Stimulated activated CD4-positive, alpha-beta T cell treated with anti-CD3 and anti-CD28 coated beads, Interleukin-15, amount 100 ng/mL, for 1 hour (primary cell): ENCODE measurements at places on chromosomes 2 and 18.

GRCh38 chr18:50451100-50451842, 76.4 kb downstream of the SKA1 start:
- DNase-seq = no peak

DNA sequence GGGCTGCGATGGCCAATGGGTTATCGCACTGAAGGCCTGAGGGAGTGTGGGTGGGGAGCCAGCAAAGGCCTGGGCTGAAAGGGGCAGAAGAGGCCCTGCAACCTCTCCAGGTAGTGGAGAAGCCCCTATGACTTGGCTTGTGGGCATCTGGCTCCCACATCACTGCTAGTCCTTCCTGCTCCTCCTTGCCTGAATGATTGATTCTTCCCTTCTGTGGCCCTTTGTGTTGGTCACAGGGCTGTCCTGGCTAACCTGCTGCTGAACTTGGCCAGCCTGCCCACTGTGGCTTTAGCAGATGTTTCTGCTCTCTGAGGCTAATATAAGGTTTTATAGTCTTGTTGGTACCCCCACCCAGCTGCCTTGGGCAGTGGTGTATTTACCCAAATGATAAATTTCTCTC, 136.2 kb upstream of the ALPP start:
- no peak for DNase-seq

- DNase-seq = no peak
These were observed 72.4 kb upstream of the ATP5MC3 start for GRCh38 chr2:175253871-175254270.

DNA sequence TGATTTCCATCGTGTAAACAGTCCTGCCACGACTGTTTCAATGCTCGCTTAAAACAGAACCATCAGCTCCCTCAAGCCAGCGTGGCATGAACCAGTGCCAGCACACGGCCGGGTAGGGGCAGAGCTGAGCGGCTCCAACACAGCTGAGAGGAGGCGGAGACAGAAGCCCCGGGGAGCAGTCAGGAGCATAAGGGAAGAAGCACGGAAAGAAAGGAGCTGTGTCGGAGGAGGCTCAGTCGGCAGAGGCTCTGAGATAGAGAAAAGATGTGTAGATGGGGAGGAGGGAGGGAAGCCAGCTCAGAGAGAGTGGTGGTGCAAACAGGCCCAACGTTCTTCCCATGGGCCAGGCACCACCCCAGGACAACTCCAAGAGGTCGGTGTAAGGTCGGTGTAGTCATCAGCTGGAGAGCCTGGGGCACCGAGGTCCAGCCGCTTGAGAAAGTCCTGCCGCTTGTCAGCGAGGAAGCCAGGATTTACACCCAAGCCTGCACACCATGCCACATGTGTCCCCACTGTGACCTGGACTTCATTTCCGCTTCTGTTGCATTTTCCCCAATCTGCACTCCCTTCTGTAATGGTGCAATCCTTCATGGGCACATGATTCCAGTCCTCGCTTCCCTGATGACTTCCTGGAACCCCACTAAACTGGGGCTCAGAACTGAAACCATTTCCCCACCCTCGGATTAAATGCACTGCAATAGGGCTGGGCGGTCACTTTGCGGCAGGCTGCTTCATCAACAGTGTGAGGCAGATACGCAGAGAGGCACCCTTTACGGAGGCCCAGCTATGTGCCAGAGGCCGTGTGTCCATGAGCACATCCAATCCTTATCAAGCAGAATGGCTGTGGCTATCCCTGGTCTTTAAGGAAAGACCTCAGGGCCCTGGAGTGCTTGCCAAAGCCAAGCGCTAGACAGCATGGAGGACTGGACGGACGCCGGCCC, 43.5 kb downstream of the CYP27C1 start:
- no peak for DNase-seq

DNA sequence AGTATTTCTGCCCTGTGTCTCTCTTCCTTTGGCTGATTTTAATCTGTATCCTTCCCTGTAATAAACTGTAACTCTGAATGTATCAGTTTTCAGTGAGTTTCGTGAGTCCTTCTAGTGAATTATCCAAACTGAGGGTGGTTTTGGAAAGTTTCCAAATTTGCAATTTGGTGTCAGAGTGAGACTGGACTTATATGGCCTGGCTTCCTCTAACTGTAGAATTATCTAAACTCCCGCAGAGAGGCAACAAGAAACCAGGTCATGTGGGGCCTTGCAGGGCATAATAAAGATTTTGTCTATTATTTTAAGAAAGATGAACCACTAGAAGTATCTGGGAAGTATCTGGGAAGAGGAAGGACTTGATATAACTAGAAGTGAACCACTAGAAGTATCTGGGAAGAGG, 95.3 kb upstream of the RNF152 start:
- no peak for DNase-seq

DNA sequence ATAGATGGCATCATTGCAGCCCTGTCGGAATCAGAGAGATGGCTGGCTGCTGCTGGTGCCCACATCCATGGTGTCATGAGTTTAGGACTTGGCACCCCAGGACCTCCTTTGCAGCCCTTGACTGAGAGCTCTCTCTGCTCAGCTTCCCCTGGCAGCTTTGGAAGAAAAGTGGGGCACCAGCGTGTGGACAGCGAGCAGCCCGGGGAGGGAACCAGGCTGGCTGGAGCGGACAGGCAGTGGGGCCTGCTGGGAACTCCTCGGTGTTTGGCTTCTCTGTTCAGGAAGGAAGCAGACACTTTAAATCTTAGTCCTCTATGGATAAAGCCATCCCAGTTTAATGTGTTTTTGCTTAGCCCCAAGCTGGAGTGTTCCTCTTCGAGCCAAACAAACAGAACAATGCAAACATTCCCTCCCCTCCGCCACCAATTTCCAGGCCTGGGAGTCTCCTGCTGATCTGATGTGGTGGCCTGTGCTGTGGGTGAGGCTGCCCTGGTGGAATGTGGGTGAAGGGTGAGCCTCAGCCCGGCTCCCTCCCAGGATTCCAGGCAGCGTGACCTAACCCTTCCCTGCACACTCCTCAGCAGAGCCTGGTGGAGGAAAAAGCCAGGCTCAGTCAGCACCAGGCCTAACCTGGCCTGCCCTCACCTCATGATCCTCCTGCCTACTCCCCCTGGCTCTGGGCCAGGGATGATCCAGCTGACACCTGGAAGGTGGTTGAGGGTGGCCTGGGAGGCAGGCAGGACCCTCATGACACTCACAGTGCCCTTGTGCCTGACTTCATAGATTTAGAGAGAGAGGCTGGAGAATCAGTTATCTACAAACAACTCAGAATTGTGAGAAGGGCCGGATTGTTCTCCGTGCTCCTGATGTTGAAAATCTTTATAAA, 21.6 kb upstream of the ITGB6 start:
- no peak for DNase-seq

DNA sequence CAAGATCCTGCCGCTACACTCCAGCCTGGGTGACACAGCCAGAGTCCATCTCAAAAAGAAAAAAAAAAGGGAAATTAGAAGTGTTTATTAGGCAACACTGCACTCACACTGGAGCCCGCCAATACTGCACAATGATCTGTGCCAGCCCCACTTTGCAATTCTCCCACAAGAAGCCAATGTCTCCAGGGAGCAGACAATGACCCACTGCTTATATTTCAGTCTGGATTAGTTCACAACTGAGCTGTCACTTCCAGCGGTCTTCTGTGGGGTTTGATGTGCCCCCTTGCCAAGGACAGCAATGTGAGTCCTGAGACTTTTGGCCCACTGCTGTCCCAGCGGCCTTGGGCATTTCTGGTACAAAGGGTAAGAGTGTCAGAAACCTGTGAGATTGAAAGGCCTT, 85.6 kb upstream of the PPM1B start:
- DNase-seq = no peak

- no peak for DNase-seq
These were observed 10.7 kb downstream of the KIF3C start for GRCh38 chr2:25971596-25971995.

DNA sequence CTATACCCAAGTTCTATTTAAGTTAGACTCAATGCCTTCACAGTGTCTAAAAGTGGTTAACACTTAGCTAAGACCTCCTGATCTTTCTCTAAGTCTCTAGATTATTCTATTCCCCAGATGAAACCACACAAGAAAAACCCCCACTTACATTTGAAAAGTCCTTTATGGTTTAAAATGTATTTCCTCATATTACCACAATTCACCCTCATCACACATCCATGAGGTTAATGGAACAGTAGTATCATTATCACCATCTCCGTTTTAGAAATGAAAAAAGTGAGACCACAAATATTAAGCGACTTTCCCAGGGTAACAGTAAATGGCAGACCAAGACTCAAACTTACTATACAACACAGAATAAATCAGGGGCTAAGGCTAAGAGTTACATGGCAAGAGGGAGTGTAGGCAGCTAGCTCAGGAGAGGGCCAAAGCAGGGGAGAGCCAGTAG, 28.6 kb downstream of the EPG5 start:
- no peak for DNase-seq

DNA sequence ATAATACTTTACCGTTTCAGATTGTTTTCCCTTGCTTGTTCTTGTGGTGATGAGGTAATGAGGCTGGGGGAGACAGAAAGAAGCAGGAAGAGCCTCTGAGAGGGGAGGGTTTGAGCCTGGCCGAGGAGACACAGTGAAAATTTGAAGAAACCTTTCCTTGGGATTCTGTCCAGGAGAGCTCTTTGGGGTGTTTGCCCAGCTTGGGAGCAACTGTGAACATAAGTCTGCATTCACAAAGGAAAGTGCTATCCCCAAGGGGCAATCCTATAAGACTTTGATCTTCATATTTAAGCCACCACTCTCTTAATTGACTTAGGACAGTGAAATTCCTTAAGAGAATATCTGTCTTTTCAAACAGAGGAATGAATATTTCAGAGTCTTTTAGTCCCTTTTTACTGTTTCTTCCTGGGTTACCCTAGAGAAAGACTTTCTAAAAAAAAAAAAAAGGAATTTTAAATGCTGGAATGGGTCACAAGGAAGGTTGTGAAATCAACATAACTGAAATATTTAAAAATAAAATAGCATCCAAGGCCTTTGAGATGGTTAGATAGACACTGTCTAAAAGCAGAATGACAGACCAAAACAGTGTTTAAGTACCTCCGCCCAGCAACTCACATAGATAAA, 52.5 kb upstream of the STAM2 start:
- no peak for DNase-seq

GRCh38 chr2:98869272-98869641, 66.8 kb downstream of the CRACDL start:
- DNase-seq = no peak

DNA sequence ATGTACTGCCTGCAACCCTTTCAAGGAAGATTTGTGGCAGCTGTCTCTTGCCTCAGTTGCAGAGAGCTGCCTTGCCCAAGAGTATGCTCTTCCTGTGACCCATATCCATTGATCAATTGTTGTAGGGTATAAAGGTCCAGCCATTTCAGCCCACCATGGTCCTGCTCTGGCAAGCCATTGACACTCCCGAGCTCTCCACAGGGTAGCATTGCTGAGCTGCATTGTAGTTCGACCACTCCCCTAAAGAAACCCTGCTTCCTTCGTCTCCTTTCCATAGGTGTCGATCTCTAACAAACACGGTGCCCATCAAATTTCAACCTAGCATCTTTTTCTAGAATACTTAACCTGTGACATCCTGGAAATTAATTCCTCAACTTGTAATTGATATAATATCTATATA, 104.9 kb upstream of the NDUFV2 start:
- DNase-seq = no peak

- DNase-seq = no peak
These were observed 23.1 kb downstream of the CYP27C1 start for GRCh38 chr2:127196998-127197397.

GRCh38 chr2:26414311-26414710, 12.6 kb downstream of the DRC1 start:
- DNase-seq = no peak

DNA sequence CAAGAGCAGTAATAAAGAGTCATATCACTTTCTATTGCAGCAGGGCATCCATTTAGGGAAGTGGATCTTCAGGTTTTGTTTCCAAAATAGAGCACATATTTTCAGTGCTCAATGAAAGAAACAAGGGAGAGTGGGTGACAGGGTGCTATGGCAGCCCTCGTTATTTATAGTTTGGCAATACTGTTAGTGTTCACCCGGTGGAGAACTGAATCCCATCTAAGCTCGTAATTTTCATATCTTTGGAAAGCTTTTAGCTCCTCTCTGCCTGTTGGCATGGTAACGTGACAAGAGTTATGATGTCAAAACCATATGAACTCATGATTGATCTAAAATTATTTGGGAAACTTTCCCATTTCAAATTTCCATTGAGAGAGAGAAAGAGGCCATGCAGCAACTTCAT, 331.9 kb downstream of the LRRTM1 start:
- DNase-seq = no peak

DNA sequence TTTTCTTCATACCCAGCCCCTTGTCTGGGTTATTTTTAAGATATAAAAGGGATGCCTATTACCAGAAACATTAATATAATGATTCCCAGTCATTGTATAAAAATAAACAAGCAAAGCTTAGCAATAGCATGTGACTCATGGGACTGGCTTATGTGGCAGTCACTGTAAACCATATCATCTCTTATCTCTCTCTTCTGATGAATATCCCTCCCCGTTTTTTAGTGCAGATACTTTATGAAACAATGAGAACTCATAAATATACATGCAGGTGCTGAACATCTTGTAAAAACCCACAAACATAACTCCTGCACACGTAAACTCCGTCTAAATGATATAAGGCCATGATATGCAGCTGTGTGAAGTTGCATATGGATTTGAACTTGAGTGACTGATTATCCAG, 154.9 kb downstream of the MGAT5 start:
- no peak for DNase-seq

DNA sequence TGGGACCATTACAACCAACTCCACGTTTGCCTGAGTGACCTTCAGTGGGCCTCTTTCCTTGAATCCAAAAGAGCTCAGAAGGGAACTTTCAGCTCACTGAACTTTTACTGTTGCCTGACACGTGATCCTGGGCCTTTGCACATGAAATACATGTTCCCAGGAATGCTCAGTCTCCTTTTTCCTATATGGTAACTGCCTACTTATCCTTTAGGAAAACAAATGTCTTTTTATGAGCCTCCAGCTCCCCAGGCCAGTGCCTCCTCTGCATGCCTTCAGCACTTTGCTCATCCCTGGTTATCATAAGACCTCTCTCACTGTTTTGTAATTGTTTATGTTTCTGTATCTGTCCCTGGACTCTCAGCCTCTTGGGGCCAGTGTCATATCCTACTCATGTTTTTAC, 5.1 kb downstream of the PLA2R1 start:
- no peak for DNase-seq

DNA sequence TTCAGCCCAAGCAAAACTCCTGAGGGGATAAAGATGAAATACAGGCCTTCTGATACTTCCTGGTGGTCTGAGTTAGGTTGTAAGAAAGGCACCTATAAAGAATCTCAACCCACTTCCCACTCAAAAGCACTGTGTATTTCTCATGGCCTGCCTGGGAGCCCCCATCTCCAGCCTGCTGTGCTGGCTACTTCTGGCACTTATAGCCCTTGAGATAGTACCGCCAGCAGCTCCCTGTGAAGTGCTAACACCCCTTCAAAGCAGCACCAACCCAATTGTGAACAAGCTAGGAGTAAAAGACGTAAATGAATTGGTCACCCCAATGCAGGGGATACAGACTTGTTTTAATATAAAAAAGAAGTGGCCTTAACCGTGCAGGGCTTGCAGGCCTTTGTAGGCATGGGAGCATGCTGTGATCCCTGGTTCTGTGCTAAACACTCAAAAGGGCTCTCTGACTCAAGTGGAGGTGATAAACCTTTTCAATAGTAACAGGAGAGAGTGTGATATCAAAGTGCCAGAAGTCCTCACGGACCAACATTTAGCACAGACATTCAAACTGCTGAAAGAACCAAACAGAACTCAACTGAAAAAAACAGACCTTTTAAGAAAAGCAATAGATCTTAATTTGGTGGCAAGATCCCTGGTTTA, 80.8 kb downstream of the RTN4 start:
- no peak for DNase-seq
